Osteoblast (primary cell): ENCODE measurements at places on chromosomes 2 and 18. TPM values are rescaled to one million over a fixed set of nuclear protein-coding genes. Genes with fewer than 3 reads are reported as not detected.

DNA sequence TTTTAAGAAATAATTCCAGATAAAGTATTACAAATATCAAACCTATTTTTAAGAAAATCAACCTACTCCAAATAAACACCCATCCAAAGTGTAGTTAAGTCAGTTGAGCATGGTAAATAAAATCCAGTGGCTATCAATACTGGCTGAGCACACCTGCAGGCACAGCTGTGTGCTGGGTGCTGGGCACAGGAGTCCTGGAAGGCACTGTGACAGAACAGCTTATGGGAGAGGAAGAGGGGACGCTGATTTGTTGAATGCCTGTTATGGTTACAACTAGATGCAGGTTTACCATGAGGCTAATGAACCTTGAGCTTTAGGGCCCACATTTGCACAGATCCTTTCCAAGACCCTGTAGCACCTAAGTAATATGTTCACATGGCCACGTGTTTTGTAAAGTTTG lies 202.7 kb downstream of the MTX2 start:
- peaks cover 4% of the 10 kb centered on the region for H3K4me1 ChIP-seq
- H3K4me3 ChIP-seq, result no peak overlapping the region
- H3K36me3 ChIP-seq, result no peaks in the 10 kb centered on the region
- H3K27me3 ChIP-seq, result no peaks in the 10 kb centered on the region

RETSAT gene
- total RNA-seq, result 41.6 and 62.5 TPM in 2 replicates

DNA sequence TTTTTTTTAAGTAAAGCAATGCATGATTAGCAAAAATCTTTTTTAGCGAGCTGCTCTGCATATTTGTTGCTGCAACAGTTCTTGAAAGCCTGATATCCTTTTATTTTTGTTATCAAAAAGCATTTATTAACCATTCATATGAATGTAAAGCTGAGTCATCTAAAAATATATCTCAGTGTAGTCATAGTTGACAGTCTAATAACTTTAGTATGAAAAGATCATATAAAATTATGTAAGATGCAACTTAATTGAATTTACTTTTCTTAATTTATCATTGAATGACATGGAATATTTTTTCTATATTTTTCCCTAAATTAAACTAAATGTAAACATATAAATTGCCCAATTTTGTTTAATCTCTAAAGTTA lies 8.5 kb downstream of the UGP2 start:
- H3K27ac ChIP-seq, result peak overlapping the region; percentile 64
- no peak overlapping the region for H3K4me3 ChIP-seq
- no peaks in the 10 kb centered on the region for H3K27me3 ChIP-seq
- no peak for DNase-seq
- H3K4me1 ChIP-seq, result peaks cover 33% of the 10 kb centered on the region

DNA sequence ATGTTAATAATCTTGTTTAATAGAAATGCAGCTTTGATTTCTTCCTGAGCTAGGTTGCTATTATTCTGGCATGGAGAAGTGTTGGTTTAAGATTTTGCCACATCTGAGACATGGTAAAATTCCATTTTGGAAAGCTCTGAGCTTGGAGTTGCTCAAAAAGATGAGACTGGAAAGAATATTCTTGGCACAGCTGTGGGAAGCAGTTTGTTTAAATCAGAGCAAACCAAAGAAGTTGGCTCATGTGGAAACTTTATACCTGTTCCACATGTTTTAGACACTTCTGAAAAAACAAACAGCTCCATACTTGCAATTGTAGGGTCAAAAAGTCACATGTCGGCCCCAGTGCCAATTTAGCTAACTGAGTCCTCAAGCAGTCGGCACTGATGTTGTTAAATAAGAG lies 116.6 kb downstream of the SLC4A3 start:
- H3K4me1 ChIP-seq, result no peaks in the 10 kb centered on the region
- no peak for DNase-seq
- no peak overlapping the region for H3K4me3 ChIP-seq
- no peak overlapping the region for H3K27ac ChIP-seq
- H3K36me3 ChIP-seq, result no peaks in the 10 kb centered on the region

GRCh38 chr18:3481696-3482210 lies 31.8 kb downstream of the TGIF1 start:
- H3K4me1 ChIP-seq, result no peaks in the 10 kb centered on the region
- peak; percentile 35 for DNase-seq
- H3K36me3 ChIP-seq, result no peaks in the 10 kb centered on the region
- H3K4me3 ChIP-seq, result no peak overlapping the region
- no peak overlapping the region for H3K27ac ChIP-seq

POTEC gene
- total RNA-seq, result 0.29 and 0.36 TPM in 2 replicates

- DNase-seq, result no peak
- no peaks in the 10 kb centered on the region for H3K4me1 ChIP-seq
- no peaks in the 10 kb centered on the region for H3K27me3 ChIP-seq
- no peak overlapping the region for H3K27ac ChIP-seq
Observed at GRCh38 chr18:43651057-43651456, 373.8 kb upstream of the SYT4 start.

DNA sequence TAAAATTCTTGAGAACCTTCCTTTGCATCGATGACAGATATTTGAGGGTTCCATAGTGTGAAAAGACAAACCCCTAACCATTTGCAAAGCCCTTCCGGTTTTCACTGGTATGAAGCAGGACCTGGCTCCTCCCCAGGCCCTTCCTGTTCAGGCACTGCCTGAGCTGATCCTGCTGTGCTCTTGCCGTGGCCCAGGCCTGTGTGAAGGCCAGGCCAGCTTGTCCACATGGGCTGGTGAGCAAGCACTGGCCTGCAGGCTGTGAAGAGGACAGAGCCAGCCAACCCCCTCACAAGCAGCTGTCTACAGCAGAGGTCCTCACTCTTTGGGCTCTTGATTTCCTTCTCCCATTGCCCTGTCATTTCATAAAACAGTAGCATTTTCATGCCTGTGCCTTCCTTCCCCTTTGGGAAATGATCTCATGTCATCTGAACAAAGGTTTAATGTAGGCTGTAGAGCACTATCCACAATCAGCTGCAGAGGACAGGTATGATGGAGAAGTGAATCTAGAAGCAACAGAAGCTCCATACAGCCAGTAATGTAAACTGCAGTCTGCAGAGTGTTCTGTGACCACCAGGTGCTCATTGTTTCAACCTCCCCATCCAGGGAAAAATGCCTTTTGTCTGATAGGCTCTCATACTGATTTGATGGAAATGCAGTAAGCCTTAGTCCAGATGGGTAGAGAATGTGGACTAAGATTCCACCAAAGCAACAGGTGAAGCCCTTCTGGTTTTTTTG lies 19.8 kb downstream of the MPHOSPH10 start:
- H3K36me3 ChIP-seq, result peaks cover 49% of the 10 kb centered on the region
- no peak overlapping the region for H3K4me3 ChIP-seq
- H3K27me3 ChIP-seq, result peaks cover 5% of the 10 kb centered on the region
- DNase-seq, result no peak
- no peaks in the 10 kb centered on the region for H3K4me1 ChIP-seq
- H3K27ac ChIP-seq, result no peak overlapping the region

DNA sequence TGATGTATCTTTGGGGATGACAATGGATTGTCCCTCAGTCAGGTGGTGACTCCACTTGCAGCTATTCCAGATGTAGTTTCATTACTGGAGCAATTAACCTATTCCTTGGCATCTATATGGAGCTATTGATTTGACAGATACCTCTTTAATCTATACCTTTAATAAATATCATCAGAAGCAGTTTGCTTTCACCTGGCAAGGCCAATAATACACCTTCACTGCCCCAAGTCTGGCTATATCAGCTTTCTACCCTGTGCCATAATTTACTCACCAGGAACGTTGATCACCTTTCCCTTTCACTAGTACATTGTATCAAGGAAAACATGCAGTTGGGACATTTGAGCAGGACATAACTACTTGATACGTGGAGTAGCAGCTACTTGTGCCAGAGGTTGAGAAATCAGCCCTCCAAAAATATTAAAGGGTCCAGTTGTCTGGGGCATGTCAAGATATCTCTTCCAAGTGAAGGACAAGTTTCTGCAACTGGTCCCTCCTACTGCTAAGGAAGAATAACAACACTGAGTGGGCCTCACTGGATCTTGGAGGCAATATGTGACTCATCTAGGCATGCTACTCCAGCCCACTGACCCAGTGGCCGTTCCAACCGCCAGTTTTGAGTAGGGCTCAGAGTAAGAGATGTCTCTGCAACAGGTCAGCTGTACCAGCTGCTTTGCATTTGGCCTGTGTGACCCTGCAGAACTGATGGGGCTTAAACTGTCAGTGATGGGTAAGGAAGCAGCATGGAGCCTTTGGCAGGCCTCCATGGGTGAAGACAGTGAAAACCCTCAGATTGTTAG lies 67.0 kb downstream of the PSMG2 start:
- no peaks in the 10 kb centered on the region for H3K36me3 ChIP-seq
- H3K4me1 ChIP-seq, result peaks cover 14% of the 10 kb centered on the region
- no peak overlapping the region for H3K4me3 ChIP-seq
- H3K27me3 ChIP-seq, result no peaks in the 10 kb centered on the region
- no peak overlapping the region for H3K27ac ChIP-seq
- DNase-seq, result no peak

DNA sequence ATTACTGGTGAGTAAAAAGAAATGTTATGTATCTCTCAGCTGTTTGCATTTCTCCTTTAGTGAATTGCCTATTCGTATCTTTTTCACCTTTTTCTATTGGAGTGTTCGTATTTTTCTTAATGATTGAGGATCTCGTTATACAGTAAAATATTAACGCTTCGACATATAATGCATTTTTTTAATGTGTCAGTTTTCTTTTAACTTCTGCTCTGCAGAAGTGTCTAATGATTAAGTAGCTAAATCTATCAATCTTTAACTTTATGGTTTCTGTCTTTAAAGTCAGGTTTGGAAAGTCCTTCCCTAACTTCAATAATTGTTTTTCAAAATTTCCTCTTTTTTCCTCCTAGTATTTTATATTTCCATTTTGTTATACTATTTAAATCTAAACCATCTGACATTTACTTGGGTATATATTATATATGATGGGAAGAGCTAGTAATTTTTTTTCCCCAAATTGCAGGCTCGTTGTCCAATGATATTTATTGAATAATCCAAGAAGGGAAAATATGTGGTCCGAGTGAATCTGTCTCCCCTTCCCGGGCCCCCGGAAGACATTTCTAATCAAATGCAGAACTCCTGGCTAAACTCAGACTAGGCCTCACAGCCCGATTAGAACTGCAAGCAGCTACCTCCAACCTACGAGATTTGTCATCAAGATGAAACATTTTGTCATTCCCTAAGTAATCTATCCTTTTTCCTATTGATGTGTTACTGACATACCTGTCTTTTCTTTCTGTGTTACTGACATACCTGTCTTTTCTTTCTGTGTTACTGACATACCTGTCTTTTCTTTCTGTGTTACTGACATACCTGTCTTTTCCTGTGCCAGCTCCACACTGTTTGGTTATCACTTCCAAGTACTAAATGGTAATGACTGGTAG lies 17.2 kb downstream of the PCBP1 start:
- H3K27ac ChIP-seq, result peak overlapping the region; percentile 82
- no peaks in the 10 kb centered on the region for H3K27me3 ChIP-seq
- peak overlapping the region; percentile 16 for H3K4me3 ChIP-seq
- peaks cover 28% of the 10 kb centered on the region for H3K4me1 ChIP-seq

- H3K36me3 ChIP-seq, result no peaks in the 10 kb centered on the region
- H3K4me3 ChIP-seq, result no peak overlapping the region
- no peak for DNase-seq
- H3K27me3 ChIP-seq, result no peaks in the 10 kb centered on the region
Observed at GRCh38 chr18:27855486-27855885, 321.4 kb downstream of the CDH2 start.

- H3K27me3 ChIP-seq, result no peaks in the 10 kb centered on the region
- peak; percentile 69 for DNase-seq
- peaks cover 44% of the 10 kb centered on the region for H3K4me1 ChIP-seq
- H3K36me3 ChIP-seq, result no peaks in the 10 kb centered on the region
- peak overlapping the region; percentile 67 for H3K27ac ChIP-seq
Observed at GRCh38 chr18:58671632-58672564, 633 bp downstream of the MALT1 start.

DNA sequence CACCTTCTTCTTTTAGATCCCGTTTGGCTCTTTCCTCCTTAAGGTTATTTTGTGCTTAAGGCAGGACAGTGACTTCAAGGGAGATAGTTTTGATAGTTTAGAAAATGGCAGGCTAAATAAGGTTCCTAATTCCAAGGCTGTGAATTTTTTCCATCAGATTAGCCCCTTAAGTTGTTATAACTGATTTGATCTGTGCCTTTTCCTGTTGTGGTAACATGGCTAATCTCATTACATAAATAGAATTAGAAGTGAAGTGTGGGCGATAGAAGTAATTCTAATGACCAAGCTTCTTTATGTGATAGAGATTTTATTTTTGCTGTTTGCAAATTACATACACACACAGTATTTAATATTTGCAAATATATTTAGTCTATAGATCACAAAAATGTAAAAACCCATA lies 102.0 kb downstream of the MYO1B start:
- peaks cover 55% of the 10 kb centered on the region for H3K4me1 ChIP-seq
- H3K36me3 ChIP-seq, result peaks cover 31% of the 10 kb centered on the region
- no peak for DNase-seq
- H3K27me3 ChIP-seq, result no peaks in the 10 kb centered on the region

- peaks cover 91% of the 10 kb centered on the region for H3K36me3 ChIP-seq
- DNase-seq, result no peak
- H3K27ac ChIP-seq, result peak overlapping the region; percentile 96
- peak overlapping the region; percentile 13 for H3K4me3 ChIP-seq
- H3K4me1 ChIP-seq, result peaks cover 94% of the 10 kb centered on the region
Observed at GRCh38 chr2:105391763-105392662, 6.8 kb downstream of the FHL2 start.

APOB gene
- total RNA-seq, result under 0.01 TPM in 2 replicates

TRMT61B gene
- 9.4 and 18.9 TPM in 2 replicates for total RNA-seq

DYSF gene
- 2.7 and 4.3 TPM in 2 replicates for total RNA-seq
